ENCODE measurements at places on chromosomes 2 and 18.

GRCh38 chr2:15471606-15472005, 89.5 kb downstream of the NBAS start:
- no peak for DNase-seq

- DNase-seq, result no peak
These were observed 157.9 kb downstream of the ADCYAP1 start for GRCh38 chr18:1062588-1062987.

- no peak for DNase-seq
These were observed 45.6 kb upstream of the SLC1A4 start for GRCh38 chr2:64943387-64944150.

GRCh38 chr18:60019463-60019840, 119.7 kb downstream of the PMAIP1 start:
- DNase-seq, result no peak

DNA sequence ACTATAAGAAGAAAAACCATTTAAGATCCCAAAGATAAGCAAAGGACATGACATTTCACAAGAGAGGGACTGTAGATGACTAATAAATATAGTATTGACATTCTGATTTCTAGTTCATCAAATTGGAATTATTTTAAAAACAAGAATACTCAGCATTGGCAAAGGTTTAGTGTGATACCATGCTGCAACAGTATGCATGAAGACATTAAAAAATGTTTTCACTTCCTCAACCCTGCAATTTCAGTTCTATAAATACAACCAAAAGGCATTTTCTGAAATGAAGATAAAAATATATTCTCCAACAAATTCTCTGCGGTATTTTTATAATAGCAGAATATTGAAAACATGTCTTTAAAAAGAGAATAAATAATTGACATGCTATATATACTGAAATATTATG, 2.1 kb downstream of the C2orf81 start:
- no peak for DNase-seq

- no peak for DNase-seq
These were observed 72.8 kb downstream of the EMILIN2 start for GRCh38 chr18:2919600-2919999.

DNA sequence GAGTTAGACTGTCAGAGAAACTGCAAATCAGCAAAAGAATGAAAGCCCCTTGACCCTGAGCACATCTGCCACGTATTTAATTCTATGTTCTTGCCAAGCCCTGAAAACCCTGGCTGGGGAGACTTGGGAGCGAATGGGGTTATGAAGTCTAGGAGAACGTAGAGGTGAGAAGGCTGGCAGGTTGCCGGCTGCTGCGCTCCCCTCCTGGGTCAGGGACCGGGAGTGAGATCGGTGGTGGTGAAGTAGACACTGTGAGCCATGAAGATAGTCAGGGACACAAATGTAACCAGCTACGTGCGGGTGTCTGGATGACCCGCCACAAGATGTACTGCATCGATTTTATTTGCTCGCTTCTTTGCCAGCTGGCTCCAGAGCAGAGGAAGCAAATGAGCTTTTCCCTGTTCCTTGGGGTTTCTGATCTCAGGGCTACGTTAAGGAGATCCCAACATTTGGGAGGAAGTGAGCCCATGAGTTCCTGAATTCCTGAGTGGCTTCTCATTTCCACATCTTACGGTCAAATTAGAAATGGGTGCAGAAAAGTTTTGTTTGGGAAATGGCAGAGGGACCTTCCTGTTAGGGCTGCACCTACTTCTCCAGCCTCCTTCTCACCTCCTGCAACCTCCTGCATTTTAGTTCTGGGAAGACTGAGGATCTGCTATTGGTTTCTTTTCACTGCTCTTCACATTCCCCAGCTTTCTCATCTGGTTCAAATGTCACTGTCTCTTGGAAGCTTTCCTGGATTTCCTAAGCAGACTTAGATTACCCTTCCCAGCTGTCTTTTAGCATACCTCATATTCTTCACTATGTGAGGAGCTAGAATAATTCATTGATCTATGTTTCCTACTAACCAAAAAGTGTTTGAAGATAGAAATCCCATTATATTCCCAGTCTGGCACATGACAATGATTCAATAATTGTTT, 360.6 kb downstream of the ZNF521 start:
- no peak for DNase-seq

DNA sequence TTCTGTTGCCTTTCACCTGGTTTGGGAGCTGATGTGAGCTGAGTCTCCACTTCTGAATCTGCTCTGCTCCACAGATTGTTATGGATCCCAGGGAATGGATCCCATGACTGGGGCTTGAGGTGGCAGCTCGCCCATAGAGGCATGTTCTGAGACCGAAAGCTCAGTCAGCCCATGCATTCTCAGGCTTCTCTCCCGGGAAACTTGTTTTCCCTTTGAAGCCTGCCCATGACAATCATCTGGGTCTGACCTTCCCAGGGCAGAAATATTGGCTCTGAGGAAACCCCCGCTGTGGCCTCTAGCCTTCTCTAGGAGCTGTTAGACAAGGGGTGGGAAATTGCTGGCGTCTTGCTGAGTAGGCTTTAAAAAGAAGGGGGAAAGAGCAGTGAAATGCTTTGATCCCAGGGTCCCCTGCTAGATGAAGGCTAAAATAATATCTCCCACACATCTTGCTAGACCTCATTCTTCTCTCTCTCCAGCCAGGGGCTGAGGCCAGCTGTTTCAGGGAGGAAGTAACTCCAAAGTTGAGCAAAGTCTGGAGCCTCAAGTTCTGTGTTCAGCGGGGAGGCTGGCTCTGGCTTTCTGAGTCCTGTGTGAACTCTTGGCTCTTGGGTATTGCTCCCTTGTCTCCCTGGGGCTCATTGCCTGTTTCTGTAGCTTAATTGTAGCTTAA, 2.0 kb downstream of the VAMP8 start:
- DNase-seq, result no peak

DNA sequence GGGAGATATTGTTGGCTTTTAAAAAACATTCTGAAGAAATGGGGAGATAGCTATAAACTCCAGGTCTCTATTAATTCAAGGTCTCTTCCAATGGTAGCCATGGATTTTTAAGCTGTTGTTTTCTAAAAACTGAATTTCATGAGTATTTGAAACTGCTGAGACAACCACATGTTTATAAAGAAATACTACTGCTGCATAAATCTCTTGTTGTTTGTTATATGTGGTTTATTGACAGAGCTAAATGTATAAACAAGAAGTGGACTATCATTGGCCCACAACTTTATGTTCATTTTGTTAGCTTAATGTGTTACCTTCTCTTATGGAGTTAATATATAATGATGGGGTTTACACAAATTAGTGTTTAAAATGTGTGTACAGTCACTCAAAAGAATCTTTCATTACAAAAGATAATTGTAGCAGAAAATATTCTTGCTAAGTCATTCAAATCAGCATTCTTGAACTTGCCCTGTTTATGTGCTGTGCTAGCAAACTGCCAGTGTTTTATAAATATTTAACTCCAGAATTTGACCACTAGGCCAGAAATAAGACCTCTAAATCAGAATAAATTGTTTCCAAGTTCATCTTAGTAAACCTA, 242.1 kb downstream of the TMX3 start:
- no peak for DNase-seq

DNA sequence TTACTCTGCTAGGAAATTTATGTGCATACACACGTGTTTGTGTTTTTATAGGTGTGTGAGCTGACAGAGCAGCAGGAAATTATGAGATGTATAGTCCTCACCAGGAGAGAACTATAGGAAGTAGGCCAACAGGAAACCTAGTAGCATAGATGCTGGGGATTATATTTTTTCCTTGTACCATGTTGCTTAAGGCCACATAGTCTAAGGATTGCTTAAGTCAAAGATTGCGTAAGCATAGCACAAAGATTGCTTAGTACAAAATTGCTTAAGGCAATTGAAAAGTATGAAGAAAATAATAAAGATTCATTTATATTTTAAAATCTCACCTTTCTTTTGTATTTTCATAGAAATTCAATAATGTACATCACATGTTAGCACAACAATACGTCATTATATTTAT, 18.7 kb upstream of the CCDC102B start:
- no peak for DNase-seq

DNA sequence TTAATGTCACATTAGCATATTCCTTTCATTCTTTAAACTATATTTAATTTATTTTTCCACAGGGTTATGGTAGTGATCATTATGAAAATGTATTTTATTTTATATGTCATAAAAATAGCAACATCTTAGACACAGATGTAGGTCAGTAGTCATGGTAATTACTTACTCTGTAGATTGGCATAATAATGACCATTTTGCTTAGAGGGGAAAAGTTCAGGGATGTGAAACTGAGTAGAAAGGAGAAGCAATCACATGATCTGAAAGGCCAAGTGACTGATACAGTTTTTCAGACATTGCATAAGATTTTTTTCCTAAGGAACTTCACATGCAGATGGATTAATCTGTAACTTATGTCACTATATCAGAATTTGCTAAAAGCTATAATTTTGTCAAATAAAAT, 286.9 kb downstream of the CTNNA2 start:
- no peak for DNase-seq

GRCh38 chr2:8851811-8852560, 14.6 kb upstream of the KIDINS220 start:
- no peak for DNase-seq

DNA sequence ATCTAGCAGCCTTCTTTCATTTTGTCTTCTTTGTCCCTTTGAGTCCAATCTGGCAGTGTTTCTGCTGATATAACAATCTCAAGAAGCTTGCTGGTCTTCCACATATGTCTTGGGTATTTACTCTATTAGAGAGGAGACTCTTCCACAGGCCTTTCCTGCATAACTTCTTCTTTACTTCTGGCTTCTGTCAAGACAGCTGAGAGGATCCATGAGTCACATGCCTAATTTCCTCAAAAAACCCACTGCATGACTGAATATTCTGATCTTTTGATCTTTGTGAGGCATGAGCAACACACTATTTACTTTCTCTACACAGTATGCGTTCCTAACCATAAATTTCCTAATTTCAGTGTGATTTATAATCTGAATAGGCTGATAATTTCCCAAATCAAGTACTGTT, 5.1 kb upstream of the DCC start:
- no peak for DNase-seq

- DNase-seq, result no peak
These were observed 373.2 kb downstream of the TRIB2 start for GRCh38 chr2:13089971-13090370.

GRCh38 chr2:205700331-205701132, 18.2 kb downstream of the NRP2 start:
- no peak for DNase-seq

GRCh38 chr2:239009589-239009961, 161.7 kb downstream of the TWIST2 start:
- no peak for DNase-seq

DNA sequence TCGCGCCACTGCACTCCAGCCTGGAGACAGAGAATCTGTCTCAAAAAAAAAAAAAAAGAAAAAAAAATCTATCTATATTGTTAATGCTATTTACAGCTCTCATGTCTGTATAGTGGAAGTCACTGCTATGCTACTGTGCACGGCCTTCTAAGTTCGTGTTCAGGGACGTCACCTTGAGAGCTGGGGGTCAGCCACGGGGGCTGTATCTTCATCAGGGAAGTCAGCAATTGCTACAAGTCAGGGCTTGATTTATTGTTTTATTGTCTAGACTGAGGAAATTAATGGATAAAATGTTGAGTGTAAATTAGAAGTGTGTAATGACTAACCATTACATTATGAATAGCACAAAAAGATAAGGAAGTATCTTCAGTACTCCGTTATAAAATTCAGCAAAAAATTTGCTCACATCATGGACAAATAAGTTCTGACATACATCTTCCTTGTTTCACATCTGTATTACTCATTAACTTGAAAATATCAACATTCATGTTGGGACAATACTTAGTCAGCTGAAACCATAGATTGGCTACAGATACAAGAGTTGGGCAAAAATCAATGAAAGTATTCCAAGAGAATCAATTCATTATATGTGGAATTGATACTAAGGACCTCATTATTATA, 136.6 kb upstream of the SEC11C start:
- DNase-seq, result no peak

GRCh38 chr2:73177645-73178255, 24.6 kb upstream of the NOTO start:
- no peak for DNase-seq

DNA sequence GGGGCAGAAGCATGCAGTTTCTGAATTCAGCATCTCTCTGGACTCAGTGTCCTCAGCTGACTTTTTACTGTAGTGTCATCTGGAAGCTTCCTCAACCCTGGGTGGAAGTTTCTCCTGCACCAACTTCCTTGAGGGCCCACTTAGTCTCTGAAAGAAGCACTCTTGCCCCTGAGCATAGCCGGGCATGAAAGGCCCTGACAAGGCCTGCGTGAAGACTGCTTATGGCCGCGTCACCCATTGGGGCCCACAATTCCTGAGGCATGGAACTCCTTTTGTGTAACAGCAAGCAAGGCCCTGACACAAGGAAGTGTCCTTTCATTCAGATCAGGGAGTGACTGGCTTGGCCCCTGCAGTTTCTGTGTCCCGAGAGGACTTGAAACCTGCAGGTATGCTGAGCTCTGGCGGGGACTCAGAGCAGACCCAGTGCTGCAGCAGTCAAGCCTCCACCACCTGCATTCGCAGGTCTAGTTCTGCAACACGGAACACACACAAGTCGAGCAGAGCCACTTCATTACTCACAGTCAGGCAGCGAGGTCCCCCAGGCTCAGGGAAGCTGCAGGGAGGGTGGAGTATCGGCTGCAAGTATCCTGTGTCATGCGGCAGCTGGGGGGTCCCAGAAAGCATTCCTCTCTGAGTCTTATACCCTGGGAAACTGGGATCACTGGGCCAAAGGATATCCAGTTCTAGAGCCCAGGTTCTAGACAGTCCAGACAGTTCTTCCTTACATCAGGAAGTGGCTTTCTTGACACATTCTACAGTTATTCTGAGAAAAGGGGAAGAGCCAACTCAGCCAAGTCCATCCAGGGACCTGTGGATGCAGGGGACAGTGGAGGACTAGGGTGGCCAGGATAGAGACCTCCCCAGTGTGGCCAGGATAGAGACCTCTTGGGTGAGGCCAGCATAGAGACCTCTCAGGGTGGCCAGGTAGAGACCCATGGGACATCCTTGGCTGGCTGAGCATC, 35.6 kb upstream of the PRLH start:
- DNase-seq, result no peak

DNA sequence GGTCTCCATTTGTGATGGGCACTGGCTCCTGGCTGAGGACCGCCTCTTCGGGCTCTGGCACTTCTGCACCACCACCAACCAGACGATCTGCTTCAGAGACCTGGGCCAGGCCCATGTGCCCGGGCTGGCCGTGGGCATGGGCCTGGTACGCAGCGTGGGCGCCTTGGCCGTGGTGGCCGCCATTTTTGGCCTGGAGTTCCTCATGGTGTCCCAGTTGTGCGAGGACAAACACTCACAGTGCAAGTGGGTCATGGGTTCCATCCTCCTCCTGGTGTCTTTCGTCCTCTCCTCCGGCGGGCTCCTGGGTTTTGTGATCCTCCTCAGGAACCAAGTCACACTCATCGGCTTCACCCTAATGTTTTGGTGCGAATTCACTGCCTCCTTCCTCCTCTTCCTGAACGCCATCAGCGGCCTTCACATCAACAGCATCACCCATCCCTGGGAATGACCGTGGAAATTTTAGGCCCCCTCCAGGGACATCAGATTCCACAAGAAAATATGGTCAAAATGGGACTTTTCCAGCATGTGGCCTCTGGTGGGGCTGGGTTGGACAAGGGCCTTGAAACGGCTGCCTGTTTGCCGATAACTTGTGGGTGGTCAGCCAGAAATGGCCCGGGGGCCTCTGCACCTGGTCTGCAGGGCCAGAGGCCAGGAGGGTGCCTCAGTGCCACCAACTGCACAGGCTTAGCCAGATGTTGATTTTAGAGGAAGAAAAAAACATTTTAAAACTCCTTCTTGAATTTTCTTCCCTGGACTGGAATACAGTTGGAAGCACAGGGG, 5.5 kb downstream of the TMEM37 start:
- DNase-seq, result no peak
